PC-3 (cell line): ENCODE measurements at places on chromosomes 16 and 17. TPM values are rescaled to one million over a fixed set of nuclear protein-coding genes. Genes with fewer than 3 reads are reported as not detected.

ZDHHC1 gene
- 4.8 and 5.1 TPM in 2 replicates for total RNA-seq

NPIPB8 gene
- 1.1 TPM in 1 of 2 replicates, not detected in the other for total RNA-seq

GRCh38 chr17:17229416-17230384 is 7.3 kb downstream of the FLCN start:
- H3K4me1 ChIP-seq: no peaks in the 10 kb centered on the region
- no peak overlapping the region for H3K27ac ChIP-seq
- DNase-seq: no peak
- H3K27me3 ChIP-seq: no peaks in the 10 kb centered on the region
- peaks cover 46% of the 10 kb centered on the region for H3K36me3 ChIP-seq
- no peak overlapping the region for H3K4me3 ChIP-seq

DNA sequence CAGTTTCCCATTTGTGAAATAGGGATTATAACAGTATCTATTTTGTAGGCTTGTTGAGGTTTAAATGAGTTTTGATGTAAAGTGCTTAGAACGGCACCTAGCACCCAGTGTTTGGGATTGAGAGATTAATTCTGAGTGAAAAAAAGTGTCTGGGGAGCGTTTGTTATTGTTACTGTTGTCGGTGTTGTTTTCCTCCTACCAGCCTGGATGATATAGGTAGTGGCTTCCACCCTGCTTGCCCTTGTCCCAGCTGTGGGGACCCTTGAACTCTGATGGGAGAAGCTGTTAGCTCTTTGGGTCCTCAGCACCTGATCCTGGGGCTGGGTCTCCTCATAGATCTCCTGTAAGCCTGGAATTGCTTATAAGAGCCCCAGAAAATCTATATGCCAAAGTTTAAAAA is 4.9 kb downstream of the FMNL1 start:
- H3K4me1 ChIP-seq: peaks cover 73% of the 10 kb centered on the region
- no peaks in the 10 kb centered on the region for H3K27me3 ChIP-seq
- no peak for DNase-seq
- no peak overlapping the region for H3K4me3 ChIP-seq
- H3K36me3 ChIP-seq: no peaks in the 10 kb centered on the region
